ENCODE measurements at places on chromosomes 3 and 15.
A peak's percentile ranks its signal among the peaks of the same experiment; 100 is the strongest.

DNA sequence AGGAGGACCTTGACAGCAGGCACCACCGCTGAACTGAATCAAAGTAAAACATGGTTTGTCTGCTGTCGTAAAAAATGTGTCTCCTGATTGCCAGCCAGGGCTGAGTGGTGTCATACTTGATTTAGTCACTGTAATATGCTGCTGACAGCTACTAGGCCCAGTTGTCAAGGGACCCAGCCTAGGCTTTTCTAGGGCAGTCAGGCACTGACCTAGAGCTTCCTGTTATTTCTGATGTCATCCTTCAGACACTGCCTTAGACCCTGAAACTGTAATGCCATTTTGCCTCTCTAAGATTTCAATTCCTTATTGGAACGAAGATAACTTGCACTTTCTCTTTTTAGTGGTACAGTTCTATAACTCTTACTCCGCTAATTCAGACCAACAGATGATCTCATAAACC lies 2.6 kb upstream of the MRPL3 start:
- DNase-seq, result no peak

- no peak for DNase-seq
Observed at GRCh38 chr15:65930134-65930533, 60.8 kb downstream of the RAB11A start.

DNA sequence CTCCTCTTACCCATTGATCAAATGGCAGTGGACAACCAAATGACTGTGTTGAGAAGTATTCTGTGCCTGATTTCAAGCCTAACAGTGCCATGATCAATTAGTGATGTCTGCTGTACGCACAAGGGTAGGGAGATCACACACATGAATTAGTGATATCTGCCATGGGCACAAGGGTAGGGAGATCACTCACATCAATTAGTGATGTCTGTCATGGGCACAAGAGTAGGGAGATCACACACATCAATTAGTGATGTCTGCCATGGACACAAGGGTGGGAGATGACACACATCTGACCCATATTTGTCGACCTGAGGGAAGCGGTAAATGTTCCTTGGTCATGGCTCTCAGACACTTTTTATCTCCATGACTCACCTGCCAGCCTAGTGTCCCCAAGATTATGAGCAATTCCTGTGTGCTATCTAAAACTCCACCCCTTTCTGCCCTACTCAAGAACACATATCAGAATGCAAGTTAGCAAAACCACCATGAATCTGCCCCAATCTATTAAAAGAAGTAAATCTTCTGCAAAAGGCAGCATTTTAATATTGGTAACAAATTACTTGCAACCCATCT lies 165.0 kb downstream of the NTRK3 start:
- DNase-seq, result no peak

GRCh38 chr3:72308641-72309040 lies 523.7 kb upstream of the PROK2 start:
- DNase-seq, result no peak

DNA sequence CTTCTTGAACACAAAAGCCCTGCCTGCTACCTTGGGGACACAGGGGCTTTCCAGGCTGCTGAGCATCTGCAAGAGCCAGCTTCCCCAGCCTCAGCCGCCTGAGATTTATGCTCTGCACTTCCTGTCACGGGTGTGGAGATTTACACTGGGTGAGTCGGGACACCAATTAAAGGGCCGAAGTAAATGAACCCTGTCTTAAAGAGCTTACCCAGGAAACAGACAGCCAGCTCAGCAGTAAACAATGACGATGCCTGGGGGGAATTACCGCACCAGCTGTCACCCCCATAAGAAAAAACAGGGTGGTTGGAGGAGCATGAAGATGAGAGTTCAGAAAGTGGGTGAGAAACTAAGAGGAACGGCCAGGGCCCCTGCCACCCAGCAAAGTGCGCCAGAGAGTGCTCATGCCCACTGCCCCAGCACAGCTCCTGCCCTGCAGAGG lies 37.5 kb upstream of the IQSEC1 start:
- DNase-seq, result no peak

DNA sequence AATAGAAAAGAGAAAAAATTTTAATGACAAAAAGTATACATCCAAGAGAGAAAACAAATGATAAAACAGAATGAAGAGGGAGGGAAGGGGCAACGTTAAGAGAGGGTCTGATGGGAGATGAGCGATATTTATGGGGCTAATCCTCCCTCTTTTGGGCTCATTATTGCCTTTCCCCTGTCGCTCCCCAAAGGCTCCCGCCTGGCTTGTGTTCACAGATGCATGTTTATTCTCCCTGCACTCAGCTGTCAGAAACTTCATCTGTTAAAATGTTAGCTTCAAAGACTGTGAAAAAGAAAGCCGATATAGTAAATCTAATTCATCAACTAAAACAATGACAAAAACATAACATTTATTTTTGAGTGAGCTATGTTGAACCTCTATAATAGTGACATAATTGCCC lies 74.3 kb downstream of the GABRB3 start:
- no peak for DNase-seq

- DNase-seq, result no peak
Observed at GRCh38 chr3:193344486-193344885, 34.1 kb downstream of the ATP13A5 start.

DNA sequence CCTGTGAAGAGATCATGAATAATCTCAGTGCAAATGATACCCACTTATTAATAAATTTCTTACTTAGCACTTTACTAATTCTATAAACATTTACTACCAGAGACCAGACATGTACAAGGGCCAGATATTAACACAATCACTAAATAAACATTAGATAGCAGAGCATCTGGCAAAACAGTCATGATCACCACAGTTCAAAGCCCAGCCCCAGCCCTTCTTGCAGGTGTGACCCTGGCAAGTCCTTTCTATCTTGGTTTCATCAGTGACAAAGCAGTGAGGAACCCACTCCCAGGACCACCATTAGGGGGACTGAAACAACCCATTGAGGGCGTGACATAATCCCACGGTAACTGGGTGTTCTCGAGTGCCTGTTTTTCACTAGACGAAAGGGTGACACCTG lies 11.6 kb downstream of the ZXDC start:
- no peak for DNase-seq

DNA sequence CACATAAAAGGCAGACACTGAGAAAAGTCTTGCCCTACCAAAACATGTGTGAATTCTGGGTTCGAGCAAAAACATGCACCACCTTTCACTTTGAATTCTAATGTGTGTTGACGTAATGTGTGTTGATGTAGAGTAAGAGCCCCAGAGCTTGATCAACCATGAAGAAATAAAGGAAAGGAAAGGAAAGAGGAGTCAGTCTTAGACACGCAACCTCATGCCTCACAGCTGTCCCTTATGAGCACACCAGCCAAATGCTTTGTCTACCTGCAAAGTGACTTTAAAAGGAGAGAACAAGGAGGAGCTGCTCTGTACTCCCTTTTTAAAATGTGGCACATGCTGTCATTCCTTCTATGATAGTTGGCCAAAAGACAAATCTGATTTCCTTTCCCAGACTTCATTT lies 80.8 kb downstream of the RFTN1 start:
- no peak for DNase-seq

GRCh38 chr3:71006810-71007785 lies 576.4 kb downstream of the FOXP1 start:
- no peak for DNase-seq

- no peak for DNase-seq
Observed at GRCh38 chr3:14248849-14249523, 70.4 kb downstream of the LSM3 start.

- DNase-seq, result no peak
Observed at GRCh38 chr15:41655716-41656115, 4.5 kb upstream of the MGA start.

DNA sequence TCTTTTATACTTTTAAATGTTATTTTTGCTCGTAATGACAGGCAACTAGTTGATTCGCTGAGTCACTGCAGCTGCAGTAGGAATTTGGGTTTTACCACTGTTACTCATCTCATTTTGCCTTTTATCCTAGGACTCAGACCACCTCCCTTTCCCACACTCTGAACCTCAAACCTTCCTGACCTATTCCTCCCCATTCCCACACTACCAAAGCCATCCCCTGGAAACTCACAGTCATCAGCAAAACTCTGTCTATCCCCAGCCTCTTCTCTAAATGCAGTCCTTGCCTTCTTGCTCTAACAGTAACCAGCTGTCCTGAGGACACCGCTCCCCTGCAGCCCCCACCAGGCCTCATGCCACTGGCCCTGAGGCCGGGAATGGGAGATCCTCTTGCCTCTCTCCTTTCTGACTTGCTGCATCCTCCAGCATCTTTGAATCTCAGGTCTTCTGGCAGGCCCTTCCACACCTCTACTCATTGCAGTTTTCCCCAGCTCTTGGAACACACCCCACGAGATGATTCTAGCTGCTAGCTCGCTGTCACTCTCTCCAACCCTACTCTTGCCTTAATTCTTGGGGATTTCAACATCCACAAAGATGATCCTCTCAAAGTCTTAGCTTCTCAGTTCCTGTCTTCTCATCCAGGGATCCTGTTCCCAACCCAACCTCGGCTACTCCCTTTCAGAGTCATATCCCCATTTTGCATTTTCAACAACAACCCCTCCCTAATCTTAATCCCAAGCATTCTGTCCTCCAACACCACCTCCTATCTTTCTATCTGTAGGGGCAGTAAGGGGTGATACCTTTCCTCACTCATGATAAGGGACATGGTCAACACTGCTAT lies 55.9 kb upstream of the C3orf80 start:
- no peak for DNase-seq

DNA sequence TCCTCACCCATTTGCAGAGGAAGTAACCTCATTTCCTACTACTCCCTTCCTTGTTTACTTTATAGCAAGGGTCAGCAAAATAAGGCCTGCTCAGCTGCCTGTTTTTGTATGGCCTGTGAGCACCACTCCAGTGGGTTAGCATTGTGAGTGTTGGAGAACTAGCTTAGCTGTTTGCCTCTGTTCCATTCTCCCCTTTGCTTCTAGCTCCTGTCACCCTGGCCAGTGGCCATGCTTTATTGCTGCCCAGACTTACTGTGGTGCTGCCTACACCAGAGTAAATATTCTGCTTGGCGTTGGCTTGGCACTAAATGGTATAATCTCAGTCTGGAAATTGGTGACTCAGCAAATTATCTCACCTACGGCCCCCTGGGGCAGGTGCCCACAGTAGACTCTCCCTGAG lies 8.8 kb downstream of the PDCD6IP start:
- no peak for DNase-seq

DNA sequence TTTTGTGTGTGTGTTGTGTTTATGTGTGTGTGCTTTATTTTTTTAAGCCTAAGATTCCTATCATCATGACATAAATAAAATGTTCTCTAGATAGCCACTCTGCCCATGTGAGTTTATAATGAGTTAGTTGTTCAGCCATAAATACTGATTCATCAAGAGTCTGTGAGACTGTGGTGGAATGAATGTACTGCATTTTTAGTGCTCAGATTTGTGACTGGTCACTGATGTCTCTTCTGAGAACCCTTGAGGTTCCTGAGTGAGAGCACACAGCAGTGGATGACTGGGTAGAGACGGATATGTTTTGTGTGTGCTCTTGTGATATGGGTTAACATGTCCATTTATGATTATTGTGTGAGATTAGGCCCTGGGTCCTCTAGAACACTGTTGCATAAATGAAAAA lies 51.2 kb downstream of the SETD5 start:
- no peak for DNase-seq

DNA sequence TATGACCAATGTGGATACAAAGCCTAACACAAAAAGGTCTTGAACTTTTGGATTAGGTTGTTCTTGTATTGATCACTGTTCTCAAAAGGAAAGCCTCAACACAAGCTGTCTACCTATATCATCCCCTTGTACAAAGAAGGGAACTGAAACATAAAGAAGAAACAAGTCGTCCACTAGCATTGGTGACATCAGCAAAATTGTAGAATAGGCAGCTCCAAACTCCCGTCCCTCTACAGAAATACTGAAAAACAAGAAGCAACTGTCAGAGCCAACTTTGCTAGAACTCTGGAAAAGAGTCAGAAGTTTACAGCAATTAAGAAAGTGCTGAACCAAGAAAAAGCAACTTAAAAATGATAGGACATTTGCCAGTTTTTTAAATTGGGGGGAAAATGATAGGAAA lies 7.5 kb upstream of the NR1I2 start:
- DNase-seq, result no peak

DNA sequence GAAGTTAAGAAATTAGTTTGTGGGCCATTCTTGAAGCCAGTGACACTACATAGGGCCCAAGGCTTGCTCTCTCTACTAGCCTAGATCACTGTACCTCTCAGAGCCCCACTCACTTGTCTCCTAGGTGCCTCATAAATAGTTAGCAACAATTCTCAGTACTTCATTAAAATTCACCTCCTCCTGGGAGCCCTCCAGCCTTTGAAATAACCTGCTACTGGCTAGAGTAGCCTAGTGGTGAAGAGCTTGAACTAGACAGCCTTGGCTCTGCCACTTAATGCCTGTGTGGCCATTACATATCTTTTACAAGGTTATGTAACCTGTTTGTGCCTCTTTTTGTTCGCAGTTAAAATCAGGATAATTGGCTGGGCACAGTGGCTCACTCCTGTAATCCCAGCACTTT lies 89.3 kb downstream of the UBE2E2 start:
- DNase-seq, result no peak

DNA sequence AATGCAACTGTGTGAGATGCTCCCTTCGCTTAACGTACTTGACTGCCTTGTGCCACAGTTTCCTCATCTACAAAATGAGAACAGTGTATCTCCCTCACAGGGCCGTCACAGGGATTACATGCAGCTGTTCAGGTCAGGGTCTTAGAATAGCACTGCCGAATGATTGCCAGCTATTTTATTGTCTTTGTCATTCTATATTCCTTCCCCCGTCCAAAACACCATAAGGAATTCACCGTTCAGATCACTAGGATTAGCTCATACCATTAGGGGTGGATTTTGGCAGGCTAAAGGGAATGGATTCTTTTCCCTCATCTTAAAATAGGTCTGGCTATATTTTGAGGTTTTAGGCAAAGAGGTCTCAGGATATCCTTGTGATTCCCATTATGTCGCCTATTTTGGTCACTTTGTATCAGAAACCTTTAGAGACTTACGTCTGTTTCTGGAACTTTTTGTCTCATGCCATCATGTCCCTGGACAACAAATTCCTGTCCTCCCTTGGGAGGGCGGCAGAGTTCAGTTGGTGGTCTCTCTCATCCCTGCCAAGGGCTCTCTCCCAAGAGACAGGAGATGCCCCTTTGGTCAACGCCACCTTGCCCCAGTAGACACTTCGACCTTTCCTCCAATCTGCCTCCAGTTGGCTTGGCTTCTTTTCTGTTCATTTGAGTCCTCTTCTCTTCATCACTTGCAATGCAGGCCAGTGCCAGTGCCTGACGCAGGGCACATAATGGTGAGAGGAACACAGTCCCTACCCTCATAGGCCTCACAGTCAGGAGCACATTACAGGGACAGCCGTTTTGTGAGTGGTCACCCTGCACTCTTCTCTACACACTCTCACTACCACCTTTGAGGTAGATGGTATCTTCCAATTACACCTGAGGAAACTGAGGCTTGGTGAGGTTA lies 171.6 kb upstream of the BHLHE40 start:
- no peak for DNase-seq

- no peak for DNase-seq
Observed at GRCh38 chr3:37753428-37753827, 108.3 kb upstream of the CTDSPL start.

GRCh38 chr3:129593595-129594339 lies 12.7 kb downstream of the PLXND1 start:
- no peak for DNase-seq

GRCh38 chr15:72970933-72971760 lies 81.1 kb upstream of the NEO1 start:
- peak; percentile 21 for DNase-seq

GRCh38 chr3:17908399-17909191 lies 166.2 kb upstream of the TBC1D5 start:
- DNase-seq, result no peak

GRCh38 chr15:101359365-101359947 lies 64.4 kb upstream of the SNRPA1 start:
- DNase-seq, result no peak
